Lower lobe of right lung (tissue), 2 donors: ENCODE measurements at places on chromosomes 1 and 21. TPM values are rescaled to one million over a fixed set of nuclear protein-coding genes. Genes with fewer than 3 reads are reported as not detected.

The TMPRSS15 gene
- not detected for total RNA-seq

The DISP3 gene
- 0.12 TPM for total RNA-seq

DNA sequence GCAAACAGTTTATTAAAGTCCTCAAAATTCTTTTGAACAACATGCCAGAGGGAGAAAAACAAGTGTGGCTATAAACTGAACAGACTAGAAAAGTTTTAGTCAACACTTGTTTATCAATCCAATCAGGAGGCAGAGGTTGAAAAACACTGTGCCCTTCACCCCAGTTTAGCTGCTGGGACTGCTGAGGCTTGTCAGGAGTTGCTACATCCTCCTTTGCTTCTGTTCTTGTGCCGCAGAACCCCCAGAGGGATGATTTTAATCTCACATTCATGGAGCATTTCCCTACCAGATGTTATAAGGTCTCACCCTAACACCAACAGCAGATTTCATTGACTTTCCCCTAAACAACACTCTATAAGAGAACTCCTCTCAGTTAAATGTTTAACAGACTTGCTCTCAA lies 321.2 kb downstream of the VAV3 start:
- no peaks in the 10 kb centered on the region for H3K4me1 ChIP-seq
- H3K4me3 ChIP-seq = no peak overlapping the region
- H3K27me3 ChIP-seq = no peaks in the 10 kb centered on the region

DNA sequence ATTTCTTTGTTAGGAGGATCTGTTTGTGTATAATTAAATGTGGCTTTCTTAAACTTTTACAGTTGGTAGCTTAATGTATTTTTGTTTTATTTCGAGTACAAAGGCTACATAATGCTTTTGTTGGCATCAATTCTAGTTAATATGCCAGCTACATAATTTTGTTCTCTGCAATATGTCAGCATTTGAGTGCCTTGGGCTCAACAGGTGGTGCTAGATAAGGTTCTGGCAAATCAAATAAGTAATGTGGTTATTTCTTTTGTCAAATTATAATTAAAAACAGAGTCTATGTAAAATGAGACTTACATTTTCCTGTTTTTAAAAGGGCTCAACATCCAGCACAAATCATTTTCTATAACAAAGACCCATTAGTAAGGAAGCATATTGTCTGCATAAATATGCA lies 410.6 kb upstream of the NR5A2 start:
- no peak overlapping the region for H3K4me3 ChIP-seq
- no peaks in the 10 kb centered on the region for H3K4me1 ChIP-seq
- DNase-seq = no peak

The COL11A1 gene
- 0.56 TPM for total RNA-seq

- H3K27me3 ChIP-seq = no peaks in the 10 kb centered on the region
- no peak for DNase-seq
- H3K27ac ChIP-seq = no peak overlapping the region
- H3K4me3 ChIP-seq = no peak overlapping the region
- H3K4me1 ChIP-seq = no peaks in the 10 kb centered on the region
- H3K36me3 ChIP-seq = no peaks in the 10 kb centered on the region
Observed at GRCh38 chr1:234258071-234258470, 115.2 kb upstream of the COA6 start.

- H3K4me3 ChIP-seq = no peak overlapping the region
- peaks cover 9% of the 10 kb centered on the region for H3K27me3 ChIP-seq
- peaks cover 34% of the 10 kb centered on the region for H3K36me3 ChIP-seq
- peaks cover 9% of the 10 kb centered on the region for H3K4me1 ChIP-seq
Observed at GRCh38 chr1:150262388-150263320, 5.1 kb downstream of the CA14 start.

DNA sequence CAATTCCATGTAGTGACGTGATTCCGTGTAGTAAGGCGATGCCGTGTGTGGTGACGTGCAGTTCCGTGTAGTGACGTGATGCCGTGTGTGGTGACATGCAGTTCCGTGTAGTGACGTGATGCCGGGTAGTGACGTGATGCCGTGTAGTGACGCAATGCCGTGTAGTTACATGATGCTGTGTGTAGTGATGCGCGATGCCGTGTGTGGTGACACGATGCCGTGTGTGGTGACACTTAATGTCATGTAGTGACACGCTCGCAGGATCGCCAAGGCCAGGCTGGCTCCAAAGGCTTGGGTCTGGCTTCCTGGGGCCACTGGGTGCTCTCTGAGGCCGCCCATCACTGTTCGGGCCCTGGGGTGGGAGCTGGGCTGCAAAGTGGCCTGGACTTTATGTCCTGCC lies 14.2 kb downstream of the COL18A1 start:
- no peaks in the 10 kb centered on the region for H3K4me1 ChIP-seq
- no peaks in the 10 kb centered on the region for H3K36me3 ChIP-seq
- no peaks in the 10 kb centered on the region for H3K27me3 ChIP-seq
- peak; percentile 34 for DNase-seq

DNA sequence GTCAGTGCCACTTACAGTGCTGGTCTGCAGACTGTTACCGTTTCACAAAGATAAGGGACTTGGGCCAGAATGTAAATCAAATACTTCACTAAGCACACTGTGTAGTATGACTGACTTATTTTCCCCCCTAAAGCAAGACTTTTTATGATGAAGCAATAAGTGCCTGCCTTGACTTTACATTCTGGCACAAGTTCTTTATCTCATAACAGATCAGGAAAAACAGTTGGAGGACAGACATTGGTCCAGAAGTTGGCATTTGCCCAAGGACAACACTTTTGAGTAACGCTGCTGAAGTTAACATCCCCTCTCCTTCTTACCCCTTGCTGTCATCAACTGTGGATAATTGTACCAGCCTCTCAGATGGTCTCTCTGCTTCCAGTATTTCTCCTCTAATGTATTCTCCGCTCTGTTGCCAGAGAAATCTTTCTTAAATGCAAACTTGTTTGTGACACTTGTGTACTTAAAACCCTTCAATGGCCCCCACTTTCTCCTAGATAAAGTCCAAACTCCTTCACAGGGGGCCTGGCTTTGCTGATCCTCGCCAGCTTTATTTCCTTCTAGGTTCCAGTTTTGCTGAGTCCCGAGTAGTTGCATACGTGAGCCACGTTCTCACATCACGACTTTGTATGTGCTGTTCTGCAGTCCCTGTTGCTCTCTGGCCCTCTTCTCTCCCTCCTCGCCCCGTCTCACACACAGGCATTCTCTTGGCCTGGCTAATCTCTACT lies 45.7 kb downstream of the S1PR1 start:
- H3K36me3 ChIP-seq = no peaks in the 10 kb centered on the region
- no peaks in the 10 kb centered on the region for H3K27me3 ChIP-seq
- DNase-seq = no peak

GRCh38 chr1:54312796-54313316 lies 93.3 kb downstream of the SSBP3 start:
- H3K36me3 ChIP-seq = no peaks in the 10 kb centered on the region
- no peak for DNase-seq
- H3K4me3 ChIP-seq = no peak overlapping the region
- H3K27me3 ChIP-seq = no peaks in the 10 kb centered on the region

DNA sequence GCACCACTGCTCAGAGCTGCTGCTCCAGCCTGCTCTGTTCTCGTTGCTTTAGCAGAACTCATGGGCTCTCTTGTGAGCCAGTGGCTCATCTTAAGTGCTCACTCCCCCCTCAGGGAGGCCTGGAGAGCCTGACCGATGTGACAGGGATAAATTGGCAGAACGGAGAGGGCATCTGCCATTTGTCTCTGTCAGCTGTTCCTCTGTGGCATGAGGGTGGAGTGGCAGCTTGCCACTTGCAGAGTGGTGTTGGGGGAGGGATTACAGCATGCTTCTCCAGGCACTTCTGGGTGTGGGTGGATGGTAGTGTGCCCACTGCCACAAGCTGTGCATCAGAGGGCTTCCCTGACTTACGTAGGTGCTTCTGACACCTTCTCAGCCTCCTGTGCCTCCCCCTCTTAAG lies 229.5 kb downstream of the PAPPA2 start:
- no peak overlapping the region for H3K27ac ChIP-seq
- H3K4me3 ChIP-seq = no peak overlapping the region
- no peaks in the 10 kb centered on the region for H3K27me3 ChIP-seq
- peaks cover 13% of the 10 kb centered on the region for H3K4me1 ChIP-seq
- no peaks in the 10 kb centered on the region for H3K36me3 ChIP-seq

GRCh38 chr1:28087614-28088167 lies 719 bp downstream of the EYA3 start:
- no peak for DNase-seq
- peak overlapping the region; percentile 91 for H3K4me3 ChIP-seq
- H3K27ac ChIP-seq = peak overlapping the region; percentile 92

The ANGPTL1 gene
- 12.3 TPM for total RNA-seq
